ENCODE measurements at places on chromosomes 6 and 20.

DNA sequence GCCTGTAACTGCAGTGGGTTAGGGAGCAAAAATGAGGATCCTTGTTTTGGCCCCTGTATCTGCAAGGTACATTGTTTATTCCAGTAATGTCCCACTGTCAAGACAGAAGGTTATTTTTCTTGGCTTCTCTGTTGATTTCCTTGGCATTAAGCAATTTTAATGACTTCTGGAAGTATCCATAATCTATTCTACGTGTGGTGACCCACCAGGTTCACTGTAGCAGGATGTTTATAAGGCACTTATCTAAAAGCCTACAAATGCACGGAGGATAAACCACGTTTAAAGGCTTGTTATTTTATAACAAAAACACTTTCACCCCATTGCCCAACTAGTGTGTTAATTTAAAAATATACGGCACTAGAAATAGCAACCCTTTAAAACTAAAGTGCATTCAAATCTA is 294.9 kb downstream of the LAMA2 start:
- no peak for DNase-seq

DNA sequence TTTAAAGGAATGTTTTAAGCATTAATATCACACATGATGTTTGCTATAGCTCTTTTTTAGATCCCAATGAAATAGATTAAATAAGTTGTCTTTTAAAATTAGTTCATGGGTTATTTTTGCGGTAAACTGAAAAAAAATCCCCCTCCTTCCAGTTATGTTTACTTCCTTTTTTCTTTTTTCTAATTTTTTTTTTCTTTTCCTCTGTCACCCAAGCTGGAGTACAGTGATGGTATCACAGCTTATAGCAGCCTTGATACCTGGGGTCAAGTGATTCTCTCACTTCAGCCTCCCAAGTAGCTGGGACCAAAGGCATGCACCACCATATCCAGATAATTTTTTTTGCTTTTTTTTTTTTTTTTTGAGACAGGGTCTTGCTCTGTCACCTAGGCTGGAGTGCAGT is 17.8 kb upstream of the SCAF8 start:
- no peak for DNase-seq

DNA sequence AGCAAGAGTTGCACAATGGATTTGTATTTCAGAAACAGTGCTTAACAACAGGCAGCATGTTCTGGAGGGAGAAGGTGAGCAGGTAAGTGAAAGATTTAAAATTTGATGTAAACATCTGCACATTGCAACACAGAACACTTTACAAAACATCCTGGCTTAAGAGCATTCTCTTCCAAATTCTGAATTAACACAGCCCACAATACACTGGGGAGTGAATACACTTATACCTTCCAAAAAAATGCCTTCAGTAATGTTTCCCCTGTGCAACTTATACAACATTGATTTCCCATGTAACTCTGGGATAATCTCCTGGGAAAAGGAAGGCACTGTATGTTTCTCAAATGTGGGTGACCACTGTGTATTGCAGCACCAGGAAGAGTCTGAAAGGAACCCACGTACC is 127.6 kb downstream of the FYN start:
- DNase-seq = no peak

GRCh38 chr6:17923401-17923863 is 64.0 kb downstream of the KIF13A start:
- DNase-seq = no peak

DNA sequence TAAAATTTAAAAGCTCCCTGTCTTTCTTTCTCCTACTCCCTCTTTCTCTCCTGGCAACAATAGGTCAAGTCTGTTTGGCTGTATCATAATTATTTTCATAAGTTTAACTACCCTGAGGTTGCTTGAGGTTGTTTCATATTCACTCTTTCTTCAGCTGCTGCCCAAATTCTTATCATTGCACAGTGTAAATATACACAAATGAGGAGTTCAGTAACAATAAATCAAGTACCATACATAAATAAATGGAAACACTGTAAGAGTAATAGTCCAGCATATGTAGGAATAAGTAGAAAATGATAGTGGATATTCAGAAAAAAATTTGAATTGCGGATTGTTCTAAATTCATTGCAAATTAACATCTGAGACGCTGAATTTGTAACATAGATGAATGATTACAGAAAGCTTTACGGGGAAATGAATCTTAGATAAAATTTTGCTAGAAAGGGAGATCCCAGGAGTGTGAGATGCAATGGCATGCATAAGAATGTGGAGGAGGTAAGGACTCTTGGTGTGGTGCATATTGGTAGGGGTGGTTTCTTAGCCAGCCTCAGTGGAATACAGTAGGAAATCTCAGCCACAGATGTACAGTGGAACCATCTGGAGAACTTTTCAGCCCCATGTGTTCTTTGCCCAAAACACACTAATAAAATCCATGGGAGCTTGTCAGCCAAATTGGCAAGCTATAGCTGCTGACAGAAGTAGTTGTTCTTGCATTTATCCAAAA is 480.7 kb downstream of the HTR1B start:
- DNase-seq = no peak

- DNase-seq = no peak
Observed at GRCh38 chr20:18886756-18887155, 73.2 kb downstream of the SCP2D1 start.

DNA sequence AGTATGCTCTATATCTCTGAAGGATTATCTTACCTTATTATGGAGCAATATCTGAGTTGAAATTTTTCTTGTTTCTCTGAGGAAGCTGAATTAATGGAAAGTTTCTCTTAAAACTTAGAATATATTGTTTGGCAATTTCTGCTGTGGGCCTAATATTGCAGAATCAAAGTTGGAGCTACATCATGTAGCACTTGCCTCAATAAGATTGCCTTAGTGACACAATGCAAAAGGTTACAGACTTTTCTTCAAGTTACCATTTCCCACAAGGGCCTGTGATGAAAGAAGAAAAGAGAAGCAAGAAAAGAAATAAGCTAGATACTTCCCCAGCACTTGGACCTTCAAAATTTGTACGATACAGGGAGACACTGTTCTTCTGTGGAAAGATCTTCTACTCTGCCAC is 151.2 kb downstream of the SOBP start:
- no peak for DNase-seq

DNA sequence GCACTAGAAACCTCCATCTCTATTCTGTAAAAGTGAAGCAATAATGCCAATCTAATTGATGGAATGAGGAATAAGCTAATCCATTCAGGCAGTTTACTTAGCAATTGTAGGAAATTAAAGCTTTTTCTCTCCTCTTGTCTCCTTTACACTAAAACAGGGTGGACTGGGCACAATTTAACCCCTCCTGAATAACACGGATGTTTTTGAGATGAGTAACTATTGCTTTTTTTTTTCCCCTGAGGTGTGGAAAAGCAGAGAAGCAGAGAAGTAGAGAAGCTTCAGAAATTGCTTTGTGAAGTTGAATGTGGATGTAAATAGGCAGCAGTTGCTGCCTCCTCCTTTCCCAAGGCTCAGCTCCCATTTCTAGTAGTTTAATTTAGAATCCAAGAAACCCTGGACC is 40.0 kb upstream of the GCNT2 start:
- no peak for DNase-seq

GRCh38 chr6:133991096-133991593 is 38.1 kb downstream of the TBPL1 start:
- peak; percentile 58 for DNase-seq

DNA sequence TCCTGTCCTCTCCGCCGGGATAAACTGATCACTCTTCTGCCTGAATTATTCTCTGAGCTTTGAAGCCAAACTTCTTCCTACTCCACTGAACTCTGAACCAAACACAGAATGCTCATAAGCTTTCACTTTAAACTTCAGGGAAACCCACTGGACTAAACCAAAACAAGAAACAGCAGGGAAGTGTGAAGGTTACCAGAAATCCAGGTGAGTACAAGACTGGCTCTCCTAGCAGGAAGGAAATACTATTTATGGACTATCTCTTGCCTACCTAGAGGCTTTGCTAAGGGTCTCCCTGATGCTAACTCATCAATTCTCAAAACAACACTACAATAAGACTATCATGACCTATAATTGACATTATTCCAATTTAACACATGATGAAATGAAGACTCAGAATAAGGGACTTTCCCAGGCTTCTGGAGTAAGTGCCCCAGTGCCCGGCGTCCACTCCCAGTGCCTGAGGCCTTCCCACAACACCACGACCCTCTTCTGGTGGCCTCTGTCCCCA is 145.0 kb downstream of the ZDHHC14 start:
- no peak for DNase-seq

DNA sequence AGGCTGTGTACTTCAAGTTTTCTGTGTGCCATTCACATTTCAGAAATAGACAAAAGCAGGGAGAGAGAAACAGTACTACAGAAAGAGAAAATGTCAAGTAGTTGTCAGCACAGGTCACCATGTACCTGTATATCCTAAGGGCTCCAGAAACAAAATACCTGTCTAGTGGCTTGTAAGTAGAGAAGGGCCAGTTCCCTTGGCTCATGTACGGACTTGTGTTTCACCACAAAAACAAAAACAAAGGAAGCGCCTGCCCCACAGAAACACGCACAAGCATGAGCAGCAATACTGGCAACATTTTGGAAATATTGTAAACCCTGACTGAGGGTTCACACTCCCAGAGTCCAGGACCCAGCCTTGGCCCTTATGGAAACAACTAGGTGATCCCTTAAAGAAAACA is 44.3 kb downstream of the CNKSR3 start:
- no peak for DNase-seq

GRCh38 chr6:101011186-101011585 is 130.1 kb upstream of the ASCC3 start:
- DNase-seq = peak; percentile 6

- no peak for DNase-seq
Observed at GRCh38 chr20:7608250-7608649, 332.0 kb downstream of the HAO1 start.

GRCh38 chr20:49400410-49400809 is 82.1 kb downstream of the KCNB1 start:
- DNase-seq = no peak

- DNase-seq = no peak
Observed at GRCh38 chr6:157732007-157732406, 91.0 kb upstream of the SNX9 start.

DNA sequence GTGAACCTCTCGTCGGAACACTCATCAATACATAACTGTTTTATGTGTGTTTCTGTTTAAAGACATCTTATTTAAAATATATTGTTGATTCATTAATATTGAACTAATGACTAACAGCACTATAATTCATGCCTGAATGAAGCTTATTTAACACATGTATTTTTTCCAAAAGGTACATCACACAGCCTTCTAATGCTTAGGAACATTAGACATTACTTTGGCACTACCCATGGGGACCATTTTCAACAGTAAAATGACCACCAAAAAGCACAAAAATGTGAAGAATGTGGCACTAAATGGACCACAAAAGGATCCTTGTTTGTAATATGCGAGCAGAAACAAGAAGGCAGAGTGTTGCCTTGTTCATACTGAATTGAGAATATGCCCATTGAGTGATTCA is 109.2 kb downstream of the CEP57L1 start:
- no peak for DNase-seq

DNA sequence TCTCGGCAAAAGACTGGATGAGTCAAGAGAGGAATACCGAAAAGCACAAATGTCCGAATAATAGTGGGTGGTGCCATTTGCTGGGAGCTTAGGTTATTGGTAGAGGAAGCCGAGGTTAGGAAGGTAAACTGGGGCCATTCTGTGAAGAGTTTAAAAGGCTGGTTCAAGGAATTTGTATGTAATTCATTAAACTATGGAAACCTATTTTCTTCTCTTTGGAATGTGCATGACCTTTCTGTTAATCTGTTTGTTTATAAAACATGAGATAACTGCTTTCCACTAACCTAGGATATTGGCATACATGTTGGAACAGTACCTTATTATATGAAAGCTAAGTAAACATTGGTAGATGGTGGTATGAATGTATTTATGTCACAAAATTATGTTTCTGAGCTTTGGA is 71.8 kb downstream of the LCA5 start:
- DNase-seq = no peak

- no peak for DNase-seq
Observed at GRCh38 chr6:85460921-85461797, 11.3 kb downstream of the NT5E start.

- peak; percentile 33 for DNase-seq
Observed at GRCh38 chr6:85015396-85015990, 251.1 kb upstream of the TBX18 start.

DNA sequence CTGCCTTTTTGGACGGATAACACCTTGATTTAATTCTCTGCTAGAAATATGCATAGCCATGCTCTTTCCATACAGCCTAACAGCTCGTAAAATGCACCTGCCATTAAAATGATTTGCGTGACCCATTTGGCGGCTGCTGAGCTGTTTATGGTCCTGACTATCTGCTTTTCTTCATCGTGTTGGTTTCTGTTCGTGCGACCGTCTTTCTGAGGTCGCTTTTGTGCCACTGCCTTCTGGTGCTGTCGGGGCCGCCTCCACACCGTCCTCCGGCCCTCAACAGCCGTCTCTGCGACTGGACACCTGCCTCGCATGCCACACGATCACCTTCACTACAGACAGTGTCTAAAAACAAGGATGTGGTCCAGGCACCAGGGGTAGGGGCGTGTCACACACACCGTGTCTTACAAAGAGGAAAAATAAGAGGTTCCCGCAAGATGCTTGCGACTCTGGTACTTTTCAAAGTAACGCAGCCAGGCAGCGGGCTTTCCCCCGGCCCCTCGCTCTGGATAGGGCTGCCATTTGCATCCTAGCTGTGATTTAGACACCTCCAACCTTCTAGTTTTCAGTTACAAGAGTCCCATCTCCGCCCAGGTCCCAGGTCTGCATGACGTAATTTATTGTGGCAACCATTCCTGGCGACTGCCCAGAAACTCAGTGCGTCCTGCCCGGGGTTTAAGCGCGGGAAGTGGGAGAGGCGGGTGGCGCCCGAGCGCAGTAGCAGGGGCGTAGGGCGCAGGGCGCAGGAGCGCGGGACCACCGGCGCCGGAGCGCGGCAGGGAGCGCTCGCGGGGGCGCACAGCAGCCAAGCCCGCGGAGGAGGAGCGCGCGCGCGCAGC is at the start of gene STMND1:
TSS of gene STMND1 (plus strand) at position 629 of the 836 bp plus-strand sequence. CDS start 208 bp downstream, outside the sequence.
- no peak for DNase-seq

DNA sequence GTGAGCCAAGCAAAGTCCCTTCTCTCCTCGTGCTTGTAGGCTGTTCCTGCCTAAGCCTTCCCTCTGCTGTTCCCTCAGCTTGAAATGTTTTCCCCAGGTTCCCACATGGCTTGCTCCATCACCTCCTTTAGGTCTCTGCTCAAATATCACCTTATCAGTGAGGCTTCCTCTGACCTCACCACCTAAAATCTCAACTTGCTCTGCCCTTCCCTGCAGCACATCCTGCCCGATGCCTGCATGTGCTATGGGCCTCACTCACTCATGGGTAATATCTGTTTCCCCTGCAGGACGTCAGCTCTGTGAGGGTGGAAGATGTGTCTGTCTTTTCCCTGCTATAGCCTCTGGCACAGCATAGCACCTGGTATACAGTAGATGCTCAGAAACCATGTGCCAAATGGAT is 29.9 kb upstream of the FKBP1A start:
- no peak for DNase-seq

Measured in foreskin fibroblast (primary cell).